Erythroblast (primary cell): ENCODE measurements at places on chromosomes 2 and 18.
A peak's percentile ranks its signal among the peaks of the same experiment; 100 is the strongest.

GRCh38 chr2:241564596-241565410 lies 6.3 kb downstream of the BOK start:
- no peak for DNase-seq

DNA sequence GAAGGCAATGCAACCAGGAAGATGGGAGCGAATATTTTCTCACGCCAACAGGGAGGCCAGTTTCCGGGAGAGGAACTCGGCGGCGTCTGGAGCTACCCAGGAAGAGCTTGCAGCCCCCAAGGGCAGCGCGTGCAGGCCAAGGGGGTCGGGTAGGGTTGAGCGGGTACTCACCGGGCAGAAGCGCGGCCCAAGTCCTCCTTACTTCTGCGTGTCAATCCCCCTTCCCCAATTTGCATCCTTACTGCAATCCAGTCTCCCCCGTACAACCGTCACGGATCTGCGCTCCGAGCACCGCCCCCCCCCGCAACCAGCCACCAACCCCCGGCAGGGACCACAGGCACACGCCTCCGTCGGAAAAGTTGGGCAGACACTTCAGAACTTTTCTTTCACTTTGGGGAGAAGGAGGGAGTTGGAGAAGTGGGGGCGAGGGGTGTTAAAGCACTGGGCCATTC lies 1.3 kb downstream of the ATP8B1 start:
- no peak for DNase-seq

DNA sequence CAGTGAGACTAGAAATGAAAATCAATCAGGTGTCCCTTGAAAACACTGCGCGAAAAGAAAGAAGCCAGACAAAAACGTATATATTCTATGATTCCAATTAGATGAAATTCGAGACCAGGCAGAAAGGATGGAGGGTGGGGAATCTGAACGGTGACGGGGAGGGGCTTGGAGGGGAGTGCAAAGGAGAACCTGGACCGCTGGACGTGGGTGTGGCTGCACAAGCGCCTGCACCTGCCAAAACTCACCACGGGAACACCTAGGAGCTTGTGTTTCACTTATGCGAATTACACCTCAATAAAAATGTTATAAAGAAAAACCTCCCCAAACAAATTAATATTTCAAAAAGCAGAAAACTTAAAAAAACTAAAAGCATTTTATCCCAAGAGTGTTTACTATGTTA lies 21.9 kb downstream of the THAP4 start:
- DNase-seq, result no peak

GRCh38 chr2:15163326-15163725 lies 397.8 kb downstream of the NBAS start:
- DNase-seq, result no peak

GRCh38 chr18:42113529-42114191 lies 158.6 kb downstream of the PIK3C3 start:
- DNase-seq, result peak; percentile 66
